Naive thymus-derived CD8-positive, alpha-beta T cell (primary cell): ENCODE measurements at places on chromosomes 6 and 20. TPM values are rescaled to one million over a fixed set of nuclear protein-coding genes. Genes with fewer than 3 reads are reported as not detected.

DNA sequence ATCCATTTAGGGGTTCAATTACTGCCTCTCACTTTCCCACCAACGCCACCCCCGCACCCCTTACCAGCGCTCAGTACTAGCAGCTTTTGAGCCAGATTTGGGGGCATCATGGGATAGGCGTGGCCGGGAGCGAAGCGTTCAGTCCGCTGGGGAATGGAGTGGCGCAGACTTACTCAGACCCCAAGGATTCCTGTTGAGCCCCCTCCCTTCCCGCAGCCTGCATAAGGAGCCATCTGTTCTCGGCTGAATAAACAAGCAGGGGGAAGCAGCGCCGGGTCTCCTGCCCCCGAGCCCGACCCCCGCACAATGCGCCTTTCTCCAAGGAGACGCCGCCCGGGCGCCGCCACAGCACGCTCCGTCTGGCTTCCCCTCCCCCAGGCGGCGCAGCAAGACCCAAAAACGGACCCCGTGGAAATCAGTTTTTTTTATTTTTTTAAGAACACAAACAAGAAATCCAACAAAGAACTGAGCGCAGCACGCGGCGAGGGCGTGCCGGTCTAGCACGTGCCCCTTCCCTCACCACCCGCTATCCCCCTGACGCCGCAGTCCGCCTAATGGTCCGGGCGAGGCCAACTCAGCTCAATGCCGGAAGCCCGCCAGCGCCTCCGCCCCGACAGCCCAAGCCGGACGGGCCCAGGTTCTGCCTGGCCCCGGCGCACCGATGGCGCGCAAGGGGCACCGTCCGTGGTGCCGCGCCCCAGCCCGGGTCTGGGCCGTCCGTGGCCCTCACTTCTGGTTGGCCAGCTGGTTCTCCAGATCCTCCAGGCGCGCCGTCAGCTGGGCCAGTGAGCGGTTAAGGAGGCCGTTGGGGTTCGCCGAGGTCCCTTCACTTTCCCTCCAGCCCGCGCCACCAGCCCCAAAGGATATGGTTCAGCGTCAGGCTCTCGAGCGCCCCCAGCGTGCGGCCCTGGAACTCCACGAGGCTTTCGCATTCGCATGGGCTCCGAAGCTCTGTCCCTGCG is 13.3 kb upstream of the RBPJL start:
- peak; percentile 50 for DNase-seq

- no peak for DNase-seq
Observed at GRCh38 chr6:86331919-86332318, 605.4 kb upstream of the HTR1E start.

DNA sequence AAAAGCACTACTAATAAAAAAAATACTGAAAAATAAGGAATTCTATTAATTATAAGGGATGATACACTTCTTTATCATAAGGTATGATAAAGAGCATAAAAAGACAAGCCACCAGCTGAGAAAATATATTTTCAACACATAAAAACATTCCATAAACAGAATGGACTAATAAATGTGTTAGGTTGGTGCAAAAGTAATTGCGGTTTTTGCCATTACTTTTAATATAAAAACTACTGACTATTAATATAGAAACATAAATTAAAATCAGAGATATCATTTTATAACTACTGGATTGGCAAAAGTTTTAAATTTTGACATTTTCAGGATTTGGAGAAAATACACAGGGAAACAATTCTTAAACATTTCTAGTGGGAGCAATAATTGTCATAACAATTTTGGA is 37.1 kb upstream of the FKBP1C start:
- DNase-seq, result no peak

The C6orf15 gene
- total RNA-seq, result not detected

The BTNL2 gene
- total RNA-seq, result not detected

- DNase-seq, result no peak
Observed at GRCh38 chr6:70371454-70372105, 41.7 kb upstream of the FAM135A start.

- DNase-seq, result no peak
Observed at GRCh38 chr6:169627736-169628607, 73.9 kb downstream of the WDR27 start.

The RAB44 gene
- not detected for total RNA-seq

GRCh38 chr6:44390158-44390683 is 2.7 kb downstream of the CDC5L start:
- DNase-seq, result no peak

DNA sequence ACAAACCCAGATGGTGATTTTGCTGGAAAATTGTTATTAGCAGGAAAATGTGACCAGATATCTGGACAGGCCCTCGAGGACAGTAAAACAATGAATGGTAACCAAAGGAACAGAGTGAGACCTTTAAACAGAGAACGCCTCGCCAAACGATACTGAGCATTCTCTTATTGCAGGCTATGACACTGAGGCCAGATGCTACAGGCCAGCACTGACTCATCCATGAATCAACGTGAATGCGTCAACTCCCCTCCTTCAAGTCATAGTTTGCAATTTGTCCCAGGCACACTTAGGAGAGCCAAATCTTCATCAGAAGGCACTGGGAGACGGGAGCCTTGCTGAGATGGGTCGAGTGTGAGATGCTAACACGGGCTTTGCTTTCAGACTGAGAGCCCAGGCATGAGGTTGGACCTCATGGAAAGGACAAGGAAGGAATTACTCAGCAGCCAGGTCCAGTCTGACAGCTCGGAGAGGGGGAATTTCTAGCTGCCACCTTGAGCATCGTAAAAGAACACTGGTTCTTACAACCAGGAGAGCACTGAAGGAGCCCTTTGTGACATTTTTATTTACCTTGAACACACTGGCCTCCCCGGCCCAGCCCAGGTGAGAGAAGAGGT is 60.7 kb downstream of the BMP7 start:
- DNase-seq, result no peak

The GRM1 gene
- total RNA-seq, result not detected
